ENCODE measurements at places on chromosomes 1 and 21.
A peak's percentile ranks its signal among the peaks of the same experiment; 100 is the strongest.

GRCh38 chr1:39833121-39833520 is 44.5 kb upstream of the BMP8B start:
- DNase-seq = peak; percentile 53

DNA sequence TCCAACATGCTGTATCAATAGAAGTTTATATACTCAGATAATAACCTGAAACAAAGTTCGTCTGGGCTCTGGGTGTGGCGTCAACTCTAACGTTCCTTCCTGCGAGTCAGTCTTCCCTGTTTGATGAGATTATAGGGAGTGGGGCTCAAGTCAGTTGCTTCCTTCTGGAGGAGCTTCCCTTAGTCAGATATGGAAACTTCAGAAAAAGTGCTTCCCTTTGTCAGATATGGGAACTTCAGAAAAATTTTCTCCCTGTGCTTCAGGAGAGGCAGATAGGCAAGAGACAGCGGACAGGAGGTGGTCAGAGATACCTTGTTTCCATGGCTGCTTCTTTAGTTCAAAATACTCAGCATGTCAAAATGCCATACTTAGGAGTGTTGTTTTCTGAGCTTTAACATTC is 51.1 kb upstream of the PRDX6 start:
- DNase-seq = no peak

DNA sequence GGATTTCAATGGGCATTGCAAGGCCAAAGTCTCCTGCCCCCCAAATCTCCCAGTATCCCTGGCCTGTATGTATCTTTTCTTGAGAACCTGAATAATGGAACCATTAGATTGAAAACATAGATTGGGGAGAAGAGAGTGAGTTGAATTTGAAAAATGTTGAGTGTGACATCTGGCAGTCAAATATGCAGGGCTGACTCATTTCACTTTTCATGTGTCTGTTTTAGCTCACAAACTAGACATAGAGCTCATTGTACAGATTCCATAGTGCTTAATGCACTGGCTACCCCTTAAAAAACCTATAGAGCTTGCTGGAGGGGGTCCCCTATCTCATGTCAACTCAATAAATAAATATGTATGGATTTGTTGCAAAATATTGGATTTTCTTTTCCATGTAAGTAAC is 30.8 kb downstream of the DDR2 start:
- DNase-seq = peak; percentile 84

- peak; percentile 71 for DNase-seq
Measured at GRCh38 chr1:63892632-63893395, 119.0 kb downstream of the ROR1 start.

GRCh38 chr1:166127003-166127402 is 39.8 kb downstream of the FAM78B start:
- DNase-seq = no peak

GRCh38 chr1:247386217-247386616 is 29.8 kb upstream of the NLRP3 start:
- no peak for DNase-seq

GRCh38 chr21:41824466-41825207 is 54.5 kb downstream of the PRDM15 start:
- no peak for DNase-seq

- no peak for DNase-seq
Measured at GRCh38 chr1:27650171-27650538, 15.2 kb upstream of the FGR start.

- no peak for DNase-seq
Measured at GRCh38 chr21:28541371-28542112, 451.1 kb downstream of the LTN1 start.

DNA sequence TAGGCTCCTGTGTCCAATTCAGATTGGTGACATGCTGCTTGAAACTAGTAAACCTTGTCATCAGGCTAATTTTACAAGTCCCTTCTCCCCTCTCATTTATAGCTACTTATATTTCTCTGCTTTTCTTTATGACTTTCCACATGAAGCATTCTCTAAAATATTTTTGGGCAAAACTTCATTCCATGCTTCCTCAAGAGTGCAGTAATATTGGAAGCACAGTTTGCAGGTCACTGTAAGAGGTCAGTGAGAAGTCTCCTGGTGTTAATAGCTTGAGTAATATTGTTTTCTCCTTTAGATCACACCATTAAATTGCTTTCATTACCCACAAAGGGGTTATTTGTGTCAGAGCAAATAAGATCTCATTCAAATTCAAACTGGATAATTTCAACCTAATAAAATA is 46.6 kb downstream of the LPAR3 start:
- DNase-seq = no peak

GRCh38 chr1:93680076-93680419 is 1.6 kb downstream of the BCAR3 start:
- peak; percentile 60 for DNase-seq
